ENCODE measurements at places on chromosomes 4 and X.

DNA sequence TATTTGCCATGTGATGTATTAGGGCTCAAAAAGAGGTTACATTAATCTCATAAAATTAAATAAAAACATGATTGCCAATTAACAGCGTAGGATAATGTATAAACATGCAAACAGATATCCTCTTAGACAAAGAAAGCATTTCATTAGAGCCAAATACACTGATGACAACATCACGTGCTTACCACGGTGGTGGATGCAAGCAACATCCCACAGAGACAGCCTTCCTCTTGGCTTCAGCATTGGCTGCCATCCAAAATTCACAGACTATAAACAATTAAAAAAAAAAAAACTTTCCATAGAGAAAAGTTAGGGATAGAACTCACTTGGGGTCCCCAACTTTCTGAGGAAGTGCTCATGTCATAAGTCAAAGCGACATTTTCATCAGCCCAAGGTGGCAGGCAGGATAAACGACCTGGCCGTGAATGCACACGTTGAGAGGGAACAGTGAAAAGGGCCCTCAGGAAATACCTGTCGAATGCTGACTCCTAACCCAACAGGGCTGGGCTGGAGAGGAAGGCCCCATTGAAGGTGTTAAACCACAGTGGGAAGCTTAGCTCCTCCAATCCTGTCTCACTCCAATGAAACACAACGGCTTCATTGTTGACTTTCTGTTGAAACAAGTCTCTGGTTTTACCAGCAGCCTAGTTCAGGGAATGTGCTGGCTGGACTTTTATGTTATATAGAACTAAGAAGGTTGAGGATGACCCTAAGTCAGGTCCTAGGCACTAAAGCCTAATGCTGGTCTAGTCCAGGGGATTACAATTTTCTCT, 48.4 kb downstream of the IDS start:
- DNase-seq = no peak

- DNase-seq = no peak
These were observed 150.4 kb upstream of the NOCT start for GRCh38 chr4:138864961-138865720.

GRCh38 chr4:112888622-112889021, 160.8 kb upstream of the ANK2 start:
- no peak for DNase-seq

DNA sequence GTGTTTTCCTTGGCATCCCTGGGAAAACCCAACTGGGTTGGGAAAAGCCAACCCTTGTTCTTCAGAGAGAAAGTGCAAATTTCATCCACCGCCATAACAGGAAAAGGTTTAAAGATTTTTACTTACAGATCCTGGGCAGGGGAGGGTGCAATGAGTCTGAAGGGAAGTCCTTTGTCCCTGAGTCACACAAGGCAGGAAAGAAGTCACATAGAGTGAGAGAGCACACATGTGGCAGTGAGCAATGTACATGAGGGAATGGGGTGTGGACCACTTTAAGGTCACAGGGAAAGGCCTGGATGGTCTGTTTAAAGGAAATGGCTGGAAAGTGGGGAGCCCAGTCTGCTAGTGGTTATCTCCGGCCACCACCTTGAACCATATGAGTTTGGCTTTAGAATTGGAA, 248.9 kb downstream of the HS3ST1 start:
- DNase-seq = no peak

GRCh38 chrX:3351276-3351675, 4.8 kb upstream of the MXRA5 start:
- DNase-seq = no peak

DNA sequence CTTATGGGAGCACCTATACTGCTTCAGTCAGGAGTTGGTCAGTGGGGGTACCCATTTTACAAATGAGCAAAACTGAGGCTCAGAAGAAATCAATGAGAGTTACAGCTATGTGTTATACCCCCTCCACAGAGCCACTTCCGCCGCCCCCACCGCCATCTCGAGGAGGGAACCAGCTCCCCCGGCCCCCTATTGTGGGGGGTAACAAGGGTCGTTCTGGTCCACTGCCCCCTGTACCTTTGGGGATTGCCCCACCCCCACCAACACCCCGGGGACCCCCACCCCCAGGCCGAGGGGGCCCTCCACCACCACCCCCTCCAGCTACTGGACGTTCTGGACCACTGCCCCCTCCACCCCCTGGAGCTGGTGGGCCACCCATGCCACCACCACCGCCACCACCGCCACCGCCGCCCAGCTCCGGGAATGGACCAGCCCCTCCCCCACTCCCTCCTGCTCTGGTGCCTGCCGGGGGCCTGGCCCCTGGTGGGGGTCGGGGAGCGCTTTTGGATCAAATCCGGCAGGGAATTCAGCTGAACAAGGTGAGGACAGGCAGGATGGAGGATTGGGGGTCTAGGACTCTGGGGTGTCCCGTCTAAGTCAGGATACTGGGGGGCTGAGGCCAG, 5.0 kb downstream of the WAS start:
- DNase-seq = no peak

GRCh38 chr4:110619463-110620247, 3.2 kb downstream of the PITX2 start:
- no peak for DNase-seq

DNA sequence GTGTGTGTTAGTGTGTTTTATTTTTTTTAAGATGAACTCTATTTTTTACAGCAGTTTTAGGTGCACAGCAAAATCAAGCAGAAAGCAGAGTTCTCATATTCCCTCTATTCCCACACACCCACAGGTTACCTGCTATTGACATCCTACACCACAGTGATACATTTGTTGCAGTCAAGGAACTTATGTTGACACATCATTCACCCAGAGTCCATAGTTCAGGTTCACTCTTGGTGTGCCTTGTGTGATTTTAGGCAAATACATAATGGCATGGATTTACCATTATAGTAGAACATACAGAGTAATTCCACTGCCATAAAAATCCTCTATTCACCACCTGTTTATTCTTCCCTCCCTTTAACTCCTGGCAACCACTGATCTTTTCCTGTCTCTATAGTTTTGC, 28.7 kb downstream of the DIAPH2 start:
- no peak for DNase-seq

Measured in T-helper 1 cell (primary cell).